Amniotic stem cell (primary cell): ENCODE measurements at places on chromosomes 16 and 17.

- no peak for DNase-seq
Measured at GRCh38 chr16:1495211-1495888, 2.2 kb downstream of the TELO2 start.

DNA sequence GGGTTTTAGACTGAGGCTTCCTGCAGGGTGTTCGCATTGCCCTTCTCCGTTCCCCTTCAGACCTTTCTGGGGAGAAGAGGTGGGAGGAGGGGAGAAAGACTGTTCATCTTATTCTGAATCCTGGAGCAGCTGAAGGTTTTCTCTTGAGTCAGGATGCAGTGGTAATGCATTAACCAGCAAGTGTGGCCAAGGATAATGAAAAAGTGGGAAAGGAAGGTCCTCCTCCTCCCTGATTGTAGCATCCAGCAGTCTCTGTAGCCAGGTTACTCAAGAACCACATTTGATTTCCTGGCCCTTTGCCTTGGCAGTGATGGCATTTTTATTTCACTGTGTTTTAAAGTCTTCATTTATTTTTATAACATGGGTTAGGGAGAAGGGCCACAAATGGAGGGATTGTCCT, 59.1 kb downstream of the CYLD start:
- no peak for DNase-seq

DNA sequence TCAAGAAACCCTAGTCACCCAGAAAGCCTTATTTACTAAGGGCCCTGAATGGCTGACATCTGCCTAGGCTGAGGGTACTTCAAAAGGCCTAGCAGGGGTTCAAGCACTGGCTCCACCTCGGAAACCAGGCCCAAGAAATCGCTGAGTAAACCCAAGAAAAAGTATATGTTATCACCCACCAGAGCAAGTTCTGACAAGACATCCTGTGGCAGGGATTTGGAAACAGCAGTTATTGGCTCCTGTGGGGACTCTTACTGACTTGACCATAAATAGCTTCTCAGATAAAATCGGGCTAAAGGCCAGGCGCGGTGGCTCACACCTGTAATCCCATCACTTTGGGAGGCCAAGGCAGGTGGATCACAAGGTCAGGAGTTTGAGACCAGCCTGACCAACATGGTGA, 12.2 kb downstream of the ATP6V0D1 start:
- no peak for DNase-seq

DNA sequence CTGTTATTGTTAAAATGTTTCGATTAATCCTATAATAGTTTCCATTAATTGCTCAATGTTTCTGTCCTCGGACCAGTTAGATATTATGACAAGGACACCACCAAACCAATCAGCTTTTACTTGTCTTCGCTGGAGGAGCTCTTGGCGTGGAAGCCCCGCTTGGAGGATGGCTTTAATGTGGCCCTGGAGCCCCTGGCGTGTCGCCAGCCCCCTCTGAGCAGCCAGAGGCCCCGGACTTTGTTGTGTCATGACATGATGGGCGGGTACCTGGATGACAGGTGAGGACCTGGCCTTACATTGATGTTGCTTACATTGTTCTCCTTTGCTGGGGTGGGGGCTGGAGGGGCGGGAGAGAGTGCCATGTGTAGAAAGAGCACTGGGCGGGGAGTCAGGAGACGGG, 3.0 kb downstream of the ENGASE start:
- DNase-seq = no peak
